Activated effector memory CD4-positive, alpha-beta T cell treated with anti-CD3 and anti-CD28 coated beads, Interleukin-2, amount 50 U/mL, for 16 hours (primary cell): ENCODE measurements at places on chromosomes 6 and 20.

DNA sequence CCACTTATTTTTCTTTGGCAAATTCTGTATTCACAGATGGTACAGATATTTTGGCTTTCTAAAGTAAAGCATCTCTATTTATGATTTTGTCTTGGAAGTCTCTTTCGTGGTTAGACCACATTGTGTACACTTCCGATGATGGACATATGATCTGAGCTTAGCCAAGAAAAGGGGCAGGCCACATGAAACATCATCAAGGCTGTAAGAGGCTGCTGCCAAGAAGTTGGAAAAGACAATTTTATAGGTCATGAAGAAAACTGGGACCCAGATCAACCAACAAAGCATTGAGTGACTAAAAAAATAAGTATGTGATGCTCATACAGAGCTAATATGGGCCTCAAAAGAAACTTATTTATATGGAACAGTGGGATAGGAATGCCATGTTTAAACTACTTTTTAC is 266.4 kb downstream of the HAO1 start:
- no peak for DNase-seq

GRCh38 chr20:41224281-41224680 is 86.9 kb downstream of the PLCG1 start:
- no peak for DNase-seq

- DNase-seq = no peak
Observed at GRCh38 chr6:166610069-166610468, 17.0 kb downstream of the RPS6KA2 start.

GRCh38 chr6:40672087-40672486 is 84.9 kb upstream of the LRFN2 start:
- DNase-seq = no peak

DNA sequence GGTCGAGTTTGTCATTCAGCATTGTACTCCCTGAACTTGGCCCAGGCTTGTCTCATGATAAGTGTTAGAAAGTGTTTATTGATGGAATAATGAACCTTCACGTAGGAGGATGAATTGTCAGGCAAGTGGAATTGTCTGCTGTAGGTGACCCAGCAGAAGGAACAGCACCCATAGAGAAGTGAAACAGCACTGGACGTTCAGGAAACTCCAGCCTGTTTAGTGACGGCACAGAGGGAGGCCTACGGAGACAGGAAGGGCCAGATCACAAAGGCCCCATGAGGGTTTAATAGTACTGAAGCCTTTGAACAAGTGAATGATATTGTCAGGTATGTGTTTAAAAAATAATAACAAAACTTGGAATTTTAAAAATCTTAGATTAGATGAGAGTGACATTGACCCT is 2.9 kb downstream of the STX11 start:
- DNase-seq = no peak

DNA sequence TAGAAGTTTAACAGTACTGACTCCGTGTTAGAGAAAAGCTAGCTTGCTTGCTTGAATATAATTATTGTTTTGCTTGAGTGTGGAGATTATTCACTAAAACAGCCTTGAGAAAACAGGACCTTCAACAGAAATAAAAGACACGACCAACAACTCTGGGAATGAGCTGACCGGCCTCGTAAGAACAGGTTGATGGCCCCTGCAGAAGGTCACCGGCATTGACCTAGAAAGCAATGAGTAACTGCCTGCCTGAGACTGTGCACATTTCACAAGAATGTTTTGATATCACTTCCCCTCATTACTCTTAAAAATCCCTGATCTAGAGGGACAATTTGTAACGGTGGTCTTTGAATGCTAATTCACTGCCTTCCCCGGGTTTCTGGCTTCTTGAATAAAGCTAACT is 49.4 kb downstream of the SEL1L2 start:
- no peak for DNase-seq

- DNase-seq = no peak
Observed at GRCh38 chr6:70413992-70414494, 735 bp downstream of the FAM135A start.

- no peak for DNase-seq
Observed at GRCh38 chr6:156033598-156033997, 578.0 kb upstream of the NOX3 start.

- DNase-seq = no peak
Observed at GRCh38 chr6:7865781-7866180, 44.8 kb downstream of the TXNDC5 start.

- DNase-seq = peak; percentile 70
Observed at GRCh38 chr6:35299674-35300073, 2.1 kb downstream of the DEF6 start.

GRCh38 chr20:16283307-16283706 is 289.9 kb downstream of the KIF16B start:
- DNase-seq = no peak

DNA sequence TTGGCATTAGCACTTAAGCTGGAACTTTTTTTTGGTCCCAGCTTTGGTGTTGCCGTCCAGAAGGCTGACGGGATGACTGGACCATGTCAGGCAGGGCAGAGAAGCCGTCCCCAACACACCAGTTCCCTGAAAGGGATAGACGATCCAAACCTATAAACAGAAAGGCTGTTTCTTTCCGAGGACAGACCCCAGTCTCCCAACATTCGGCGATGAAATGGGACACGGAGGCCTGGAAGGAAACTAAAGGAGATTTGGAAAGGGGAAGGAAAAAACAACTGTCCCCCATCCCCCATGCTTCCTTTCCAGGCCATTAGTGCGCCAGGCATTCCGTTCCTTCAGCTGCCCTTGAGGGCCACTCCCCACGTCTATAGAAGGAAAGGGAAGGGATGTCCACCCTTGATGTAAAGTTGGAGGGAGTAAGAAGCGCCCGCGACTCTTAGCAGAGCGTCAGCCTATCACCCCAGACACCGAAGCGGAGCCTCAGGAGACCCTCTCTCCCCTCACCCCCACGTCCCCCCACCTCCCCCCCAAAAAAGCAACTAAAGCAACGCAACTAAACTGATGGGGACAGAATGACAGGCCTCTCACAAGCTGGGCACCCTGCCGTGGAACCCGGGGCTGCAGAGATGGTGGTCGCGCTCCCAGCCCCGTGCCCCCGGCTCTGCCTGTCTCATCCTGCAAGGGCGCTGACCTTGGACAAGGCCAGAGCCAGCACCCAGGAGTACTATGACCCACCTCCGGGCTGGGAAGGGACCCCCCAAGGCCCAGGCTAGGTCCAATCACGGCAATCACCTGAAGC is 638 bp downstream of the BLCAP start:
- peak; percentile 58 for DNase-seq

DNA sequence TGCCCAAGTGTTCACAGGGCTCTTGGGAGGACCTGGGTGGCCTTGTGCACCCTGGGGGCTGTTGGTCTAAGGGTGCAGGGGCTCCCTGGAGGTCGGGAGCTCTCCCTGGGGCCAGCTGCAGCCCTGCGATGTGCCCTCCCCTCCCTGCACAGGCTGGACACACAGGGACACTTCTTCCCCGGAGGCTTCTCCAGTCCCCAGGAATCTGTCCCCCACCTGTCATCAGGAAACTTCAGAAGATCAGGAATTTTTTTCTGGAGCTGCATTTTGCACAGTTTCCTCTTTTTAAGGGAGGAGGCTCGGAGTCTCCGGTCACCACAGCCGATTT is 66.9 kb upstream of the BHLHE23 start:
- DNase-seq = peak; percentile 27

DNA sequence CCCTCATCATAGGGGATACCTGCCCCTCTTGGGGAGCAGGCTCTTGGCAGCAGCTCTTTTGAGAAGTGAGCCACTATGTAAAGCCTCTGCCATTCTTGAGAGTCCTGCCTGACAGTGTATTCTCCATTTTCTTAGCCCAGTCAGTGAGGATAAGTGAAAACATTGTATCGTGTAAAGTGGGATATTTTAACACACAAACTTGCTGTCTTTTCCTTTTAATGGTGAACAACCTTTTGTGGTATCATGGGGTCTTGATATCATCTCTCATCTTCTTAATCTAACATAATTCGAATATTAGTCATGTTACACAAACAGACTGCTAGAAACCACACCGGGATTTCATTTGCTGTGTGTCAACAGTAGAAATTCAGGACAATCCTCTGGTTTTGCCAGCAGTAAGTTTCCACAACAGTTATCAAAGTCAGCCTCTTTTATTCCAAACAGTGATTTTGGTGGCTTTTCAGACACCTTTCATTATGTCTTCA is 136.2 kb downstream of the HIVEP1 start:
- DNase-seq = no peak

DNA sequence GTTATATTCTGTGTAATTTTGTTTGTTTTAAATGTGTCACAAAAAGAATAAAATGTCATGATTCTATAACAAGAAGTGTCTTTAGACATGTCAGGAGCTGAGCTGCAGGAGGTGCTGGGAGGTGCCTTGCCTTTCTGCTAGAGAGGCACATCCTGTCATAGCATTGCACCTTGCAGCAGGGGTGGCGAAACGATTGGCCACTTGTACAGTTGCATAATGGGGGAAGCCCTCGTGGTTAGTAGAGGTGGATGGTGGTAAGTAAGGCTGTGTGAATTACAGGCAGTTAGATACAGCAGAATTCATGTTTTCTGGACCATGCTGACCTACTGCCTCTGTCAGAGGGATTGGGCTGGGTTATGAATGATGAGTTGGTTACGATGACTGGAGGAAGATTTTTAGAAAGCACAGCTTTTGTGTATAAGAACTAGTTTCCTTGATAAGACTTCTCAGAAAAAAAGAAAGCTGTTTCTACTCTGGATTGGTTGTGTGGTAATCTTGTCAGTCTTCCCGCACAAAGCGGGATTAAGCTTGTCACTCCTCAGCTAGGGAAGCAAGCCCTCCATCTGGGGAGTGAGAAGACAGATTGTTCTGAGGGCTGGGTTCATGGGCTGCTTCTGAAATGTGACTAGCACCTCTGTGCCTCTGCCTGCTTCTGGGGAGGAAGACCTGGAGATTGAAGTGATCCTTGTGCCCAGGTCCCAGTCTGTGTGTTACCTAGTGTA is 74.9 kb downstream of the FOXO3 start:
- no peak for DNase-seq

DNA sequence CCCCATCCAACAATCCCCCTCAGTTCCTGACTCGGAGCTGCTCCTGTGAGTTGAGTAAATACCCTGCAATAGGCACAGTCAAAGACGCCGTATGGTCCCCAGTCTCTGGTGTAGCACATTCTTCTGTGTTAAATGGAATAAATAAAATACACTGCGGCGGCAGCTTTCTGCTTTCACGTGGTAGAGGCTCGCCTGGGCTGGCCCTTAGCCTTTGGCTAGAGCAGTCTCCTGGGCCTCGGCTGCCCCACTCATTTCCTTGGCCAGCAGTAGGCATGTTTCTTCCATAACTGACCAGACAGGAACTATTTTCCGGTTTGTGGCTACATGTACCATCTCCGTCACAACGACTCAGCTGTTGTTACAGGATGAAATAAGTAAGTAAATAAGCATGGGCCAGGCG is 20.7 kb downstream of the SERPINB6 start:
- peak; percentile 28 for DNase-seq

DNA sequence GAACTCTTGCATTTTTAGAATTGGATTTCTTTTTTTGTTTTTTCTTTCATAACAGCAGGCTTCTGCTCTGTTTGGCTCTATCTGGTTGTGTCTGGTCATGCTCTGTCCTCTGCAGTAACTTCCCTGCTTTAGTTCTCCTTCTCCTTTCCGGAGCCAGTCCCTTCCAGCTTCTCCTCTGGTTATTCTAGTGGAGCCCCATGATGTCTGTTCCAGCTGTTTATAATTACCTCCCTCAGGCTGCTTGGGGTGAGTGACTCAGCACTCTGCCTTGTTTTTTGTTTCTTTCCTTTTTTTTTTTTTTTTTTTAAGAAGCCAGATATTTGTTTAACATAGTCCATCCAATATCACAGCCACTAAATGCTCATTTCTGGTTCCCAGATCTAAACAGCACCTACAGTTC is 409.6 kb downstream of the MAFB start:
- DNase-seq = no peak

DNA sequence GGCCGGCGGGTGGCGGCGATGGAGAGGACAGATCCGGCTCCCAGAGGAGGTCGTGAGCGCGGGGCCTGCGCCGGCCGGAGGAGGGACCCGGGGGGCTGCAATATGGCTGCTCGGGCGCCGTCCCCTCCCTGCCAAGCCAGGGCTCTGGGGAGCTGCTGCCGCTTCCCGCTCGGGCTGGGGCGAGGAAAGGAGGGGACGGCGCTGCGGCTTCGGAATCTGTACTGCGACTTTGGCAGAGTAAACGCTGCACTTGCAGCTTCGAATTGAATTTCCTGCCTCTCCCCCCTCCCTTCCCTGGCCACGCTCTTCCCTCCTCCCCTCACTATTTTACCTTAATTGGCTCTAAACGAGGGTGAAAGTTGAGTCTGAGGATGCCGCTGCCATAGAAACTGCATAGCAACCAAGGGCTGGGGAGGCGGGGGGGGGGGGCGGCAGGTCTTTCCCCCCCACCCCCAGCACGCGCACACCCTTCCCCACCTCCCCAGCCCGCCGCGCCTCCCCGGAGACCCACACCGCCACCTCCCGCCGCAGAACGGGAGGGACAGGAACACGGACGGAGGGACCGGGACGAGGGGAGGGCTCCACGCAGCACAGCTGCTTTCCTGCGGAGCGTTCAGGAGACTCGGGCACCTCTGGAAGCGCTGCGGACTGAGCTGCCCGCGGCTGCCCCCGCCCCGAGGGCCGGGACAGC is 93.9 kb downstream of the RNASET2 start:
- peak; percentile 75 for DNase-seq

GRCh38 chr6:87054143-87054833 is 40.6 kb downstream of the CGA start:
- no peak for DNase-seq

DNA sequence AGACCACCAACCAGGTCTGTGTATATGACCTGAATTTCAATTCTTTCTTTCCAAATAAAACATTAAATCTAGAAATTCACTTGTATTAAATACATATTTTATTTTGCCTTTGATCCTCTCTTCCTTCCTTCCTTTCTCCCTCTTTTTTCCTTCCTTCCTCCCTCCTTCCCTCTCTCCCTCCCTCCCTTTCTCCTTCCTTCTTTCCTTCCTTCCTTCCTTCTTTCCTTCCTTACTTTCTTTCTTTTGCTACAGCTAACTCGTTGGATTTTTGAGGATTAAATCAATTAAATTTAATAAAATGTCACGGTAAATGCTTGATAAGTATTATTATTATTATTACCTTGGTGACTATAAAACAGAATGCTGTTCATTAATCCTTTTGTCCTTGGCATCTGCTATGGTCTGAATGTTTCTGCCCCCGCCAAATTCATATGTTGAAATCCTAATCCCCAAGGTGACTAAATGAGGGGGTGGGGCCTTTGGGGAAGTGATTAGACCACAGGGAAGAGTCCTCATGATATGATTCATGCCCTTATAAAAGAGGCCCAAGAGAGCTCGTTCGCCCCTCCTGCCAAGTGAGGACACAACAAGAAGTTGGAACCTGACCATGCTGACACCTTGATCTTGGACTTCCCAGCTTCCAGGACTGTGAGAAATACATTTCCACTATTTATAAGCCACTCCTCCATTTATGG is 67.6 kb upstream of the BTBD3 start:
- no peak for DNase-seq
